ENCODE measurements at places on chromosomes 5 and 9.

DNA sequence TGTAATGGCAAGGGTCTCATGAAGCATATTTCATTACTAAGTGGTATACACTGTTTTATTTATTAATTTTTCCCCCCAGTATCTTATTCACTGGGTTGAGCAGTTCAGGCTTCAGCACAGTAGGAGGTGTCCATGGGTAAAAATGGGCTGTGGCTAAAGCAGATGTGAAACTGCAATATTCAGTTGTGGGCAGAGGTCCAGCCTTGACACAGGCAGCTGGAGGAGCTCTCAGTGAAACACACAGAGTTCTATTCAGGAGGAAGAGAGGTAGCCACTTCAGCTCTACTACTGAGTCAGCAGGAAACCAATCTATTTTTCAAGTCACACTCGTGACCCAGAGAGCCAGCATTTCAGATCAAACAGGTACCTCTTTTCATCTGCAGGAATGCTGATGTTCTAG, 418.3 kb downstream of the CDH10 start:
- H3K27me3 ChIP-seq = no peaks in the 10 kb centered on the region
- H3K4me1 ChIP-seq = no peaks in the 10 kb centered on the region
- no peak overlapping the region for H3K27ac ChIP-seq
- no peaks in the 10 kb centered on the region for H3K36me3 ChIP-seq
- no peak for DNase-seq

- no peaks in the 10 kb centered on the region for H3K4me1 ChIP-seq
- DNase-seq = no peak
- H3K27me3 ChIP-seq = no peaks in the 10 kb centered on the region
These were observed 982.2 kb downstream of the TLE1 start for GRCh38 chr9:80707120-80707519.

- peaks cover 4% of the 10 kb centered on the region for H3K4me1 ChIP-seq
- peaks cover 14% of the 10 kb centered on the region for H3K27me3 ChIP-seq
- no peak overlapping the region for H3K4me3 ChIP-seq
- no peak overlapping the region for H3K27ac ChIP-seq
- no peaks in the 10 kb centered on the region for H3K36me3 ChIP-seq
These were observed 208.9 kb upstream of the SLC30A5 start for GRCh38 chr5:68884883-68885282.

DNA sequence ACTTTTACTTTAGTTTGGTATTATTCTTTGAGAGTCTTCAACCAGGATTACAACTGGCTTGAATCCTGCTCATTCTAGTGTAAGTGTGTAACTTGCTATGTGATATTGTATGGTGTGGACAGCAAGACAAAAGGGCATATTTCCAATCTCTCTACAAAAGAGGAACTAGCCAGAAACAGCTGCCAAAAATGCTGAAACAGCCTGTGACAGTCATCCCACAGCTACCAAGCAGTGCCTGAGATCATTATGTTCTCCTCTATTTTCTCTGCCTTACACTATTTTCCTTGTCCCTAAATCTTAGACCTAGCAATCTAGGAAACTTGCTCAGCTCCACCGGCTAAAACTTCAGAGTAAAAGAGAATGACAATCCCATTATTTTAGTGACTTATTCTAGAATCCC, 42.8 kb downstream of the WDR41 start:
- H3K4me3 ChIP-seq = no peak overlapping the region
- H3K36me3 ChIP-seq = peaks cover 12% of the 10 kb centered on the region
- H3K27me3 ChIP-seq = no peaks in the 10 kb centered on the region
- no peak for DNase-seq
- peak overlapping the region; percentile 71 for H3K27ac ChIP-seq
- H3K4me1 ChIP-seq = no peaks in the 10 kb centered on the region

DNA sequence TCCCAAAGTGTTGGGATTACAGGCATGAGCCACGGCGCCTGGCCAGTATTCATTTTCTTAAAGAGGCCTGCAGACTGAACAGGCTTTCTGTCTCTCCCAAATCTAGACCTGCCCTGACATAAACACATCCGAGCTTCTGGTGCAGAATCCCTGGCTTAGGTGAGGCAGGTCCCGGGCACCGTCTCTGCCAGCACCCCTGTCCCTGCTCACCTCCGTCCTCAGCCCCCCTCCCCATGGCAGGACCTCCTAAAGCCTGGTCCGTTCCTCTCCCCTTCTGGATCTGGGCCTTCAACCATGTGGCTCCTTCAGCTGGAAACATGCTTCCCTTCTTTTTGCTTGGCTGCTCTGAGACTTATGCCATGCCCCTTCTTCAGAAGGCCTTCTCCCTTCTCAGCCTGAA, 22.7 kb upstream of the RXRA start:
- H3K27ac ChIP-seq = no peak overlapping the region
- peaks cover 19% of the 10 kb centered on the region for H3K4me1 ChIP-seq
- H3K27me3 ChIP-seq = no peaks in the 10 kb centered on the region
- H3K4me3 ChIP-seq = no peak overlapping the region

- H3K27ac ChIP-seq = peak overlapping the region; percentile 95
- peak overlapping the region; percentile 97 for H3K4me3 ChIP-seq
- peaks cover 20% of the 10 kb centered on the region for H3K36me3 ChIP-seq
- H3K4me1 ChIP-seq = peaks cover 32% of the 10 kb centered on the region
These were observed 519 bp downstream of the ZER1 start for GRCh38 chr9:128771094-128771721.
